ENCODE measurements at places on chromosomes 3 and 15.

GRCh38 chr3:185995352-185995751 lies 57.5 kb upstream of the TRA2B start:
- no peak for DNase-seq

DNA sequence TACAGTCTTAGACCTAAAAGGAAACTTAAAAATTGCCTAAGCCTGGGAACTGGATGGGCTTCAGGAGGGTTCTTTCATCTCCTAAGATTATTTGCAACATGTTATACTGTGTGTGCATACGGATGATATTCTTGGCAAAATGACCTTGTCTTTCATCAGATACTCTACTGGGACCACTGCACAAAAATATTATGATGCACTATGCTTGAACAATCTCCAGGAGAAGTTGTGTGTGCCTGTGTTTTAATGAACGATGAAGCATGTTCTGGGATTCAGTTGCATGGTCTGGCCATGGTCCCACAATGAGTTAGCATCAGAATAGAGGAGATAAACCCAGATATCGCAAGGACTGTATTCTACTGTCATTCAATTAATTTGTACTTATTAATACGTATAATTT lies 68.7 kb downstream of the GAP43 start:
- DNase-seq: no peak

GRCh38 chr3:13265507-13265906 lies 154.6 kb downstream of the NUP210 start:
- DNase-seq: no peak

DNA sequence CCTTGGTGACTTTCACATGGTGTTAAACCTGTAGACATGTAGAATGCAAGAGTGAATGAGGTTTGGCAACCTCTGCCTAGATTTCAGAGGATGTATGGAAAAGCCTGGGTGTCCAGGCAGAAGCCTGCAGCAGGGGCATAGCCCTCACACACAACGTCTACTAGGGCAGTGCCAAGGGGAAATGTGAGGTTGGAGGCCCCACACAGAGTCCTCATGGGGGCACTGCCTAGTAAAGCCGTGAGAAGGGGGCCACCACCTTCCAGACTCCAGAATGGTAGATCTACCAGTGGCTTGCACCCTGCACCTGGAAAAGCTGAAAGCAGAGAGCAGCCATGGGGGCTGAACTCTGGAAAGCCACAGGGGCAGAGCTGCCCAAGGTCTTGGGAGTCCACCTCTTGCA lies 241.2 kb downstream of the KLF13 start:
- DNase-seq: no peak

DNA sequence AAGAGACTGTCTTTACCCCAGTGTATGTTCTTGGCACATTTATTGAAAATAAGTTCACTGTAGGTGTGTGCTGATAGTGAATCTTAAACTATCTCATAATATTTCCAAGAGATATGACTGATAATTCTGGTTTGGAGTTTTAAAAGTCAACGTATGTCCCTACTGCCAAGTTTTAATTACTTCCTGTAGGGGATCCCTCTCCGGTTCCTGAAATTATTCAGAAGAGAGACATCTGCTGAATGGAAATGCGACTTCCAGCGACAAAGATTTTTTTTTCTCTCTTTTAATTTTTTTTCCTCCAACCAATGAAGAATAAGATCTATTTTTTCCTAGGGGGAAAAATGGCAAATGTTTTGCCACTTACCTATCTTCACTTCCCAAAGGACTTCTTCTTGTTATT lies 498.9 kb upstream of the TGFBR2 start:
- DNase-seq: no peak

- no peak for DNase-seq
These were observed 7.5 kb downstream of the CCNL1 start for GRCh38 chr3:157152438-157152837.

GRCh38 chr3:190360228-190360627 lies 27.7 kb upstream of the CLDN16 start:
- no peak for DNase-seq

GRCh38 chr15:68972201-68973065 lies 42.1 kb upstream of the NOX5 start:
- DNase-seq: no peak

DNA sequence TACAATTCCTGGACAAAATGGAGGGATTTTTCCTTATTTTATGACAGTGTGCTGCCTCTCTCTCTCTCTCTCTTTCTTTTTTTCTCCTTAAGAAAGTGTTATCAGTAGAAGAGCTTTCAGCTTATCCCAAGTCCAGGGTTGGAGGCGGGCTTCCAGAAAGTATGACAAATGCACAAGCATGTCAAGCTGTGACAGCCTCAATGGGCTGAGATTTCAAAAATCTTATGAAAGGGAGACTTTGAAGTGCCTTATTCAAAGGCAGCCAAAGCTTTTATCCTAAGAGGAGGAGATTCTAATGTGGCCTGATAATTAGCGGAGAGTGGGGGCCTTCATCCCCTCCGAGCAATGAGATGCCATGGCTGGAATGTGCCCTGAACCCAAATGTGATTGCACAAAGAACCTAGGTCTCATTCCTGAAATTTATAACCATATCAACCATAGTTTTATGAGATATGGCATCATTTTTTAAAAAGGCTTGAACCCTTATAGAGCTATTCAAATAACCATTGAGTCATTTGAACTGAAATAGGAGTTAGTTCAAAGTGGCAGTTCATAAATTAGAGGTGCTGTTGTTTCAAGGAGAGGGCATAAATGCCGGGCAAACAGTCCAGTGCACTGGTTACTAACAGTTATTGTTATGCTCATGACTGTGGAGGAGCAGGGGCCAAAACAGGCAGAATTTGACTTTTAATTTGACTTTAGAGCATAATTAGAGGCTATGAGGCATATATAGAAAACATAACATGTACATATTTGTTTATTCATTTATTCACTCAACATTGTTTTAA lies 261.6 kb upstream of the THRB start:
- DNase-seq: no peak

DNA sequence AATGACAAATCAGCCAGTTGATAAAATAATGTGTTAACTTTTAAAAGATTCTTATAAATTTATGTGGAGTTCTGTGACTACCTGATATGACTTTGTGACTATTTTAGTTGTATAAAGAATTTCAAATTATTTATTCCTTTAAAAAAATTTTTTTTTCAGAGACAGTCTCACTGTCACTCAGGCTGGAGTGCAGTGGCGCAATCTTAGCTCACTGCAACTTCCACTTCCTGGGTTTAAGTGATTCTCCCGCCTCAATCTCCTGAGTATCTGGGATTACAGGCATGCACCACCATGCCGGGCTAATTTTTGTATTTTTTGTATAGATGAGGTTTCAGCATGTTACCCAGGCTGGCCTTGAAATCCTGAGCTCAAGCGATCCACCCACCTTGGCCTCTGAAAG lies 48.5 kb downstream of the MBNL1 start:
- DNase-seq: no peak

DNA sequence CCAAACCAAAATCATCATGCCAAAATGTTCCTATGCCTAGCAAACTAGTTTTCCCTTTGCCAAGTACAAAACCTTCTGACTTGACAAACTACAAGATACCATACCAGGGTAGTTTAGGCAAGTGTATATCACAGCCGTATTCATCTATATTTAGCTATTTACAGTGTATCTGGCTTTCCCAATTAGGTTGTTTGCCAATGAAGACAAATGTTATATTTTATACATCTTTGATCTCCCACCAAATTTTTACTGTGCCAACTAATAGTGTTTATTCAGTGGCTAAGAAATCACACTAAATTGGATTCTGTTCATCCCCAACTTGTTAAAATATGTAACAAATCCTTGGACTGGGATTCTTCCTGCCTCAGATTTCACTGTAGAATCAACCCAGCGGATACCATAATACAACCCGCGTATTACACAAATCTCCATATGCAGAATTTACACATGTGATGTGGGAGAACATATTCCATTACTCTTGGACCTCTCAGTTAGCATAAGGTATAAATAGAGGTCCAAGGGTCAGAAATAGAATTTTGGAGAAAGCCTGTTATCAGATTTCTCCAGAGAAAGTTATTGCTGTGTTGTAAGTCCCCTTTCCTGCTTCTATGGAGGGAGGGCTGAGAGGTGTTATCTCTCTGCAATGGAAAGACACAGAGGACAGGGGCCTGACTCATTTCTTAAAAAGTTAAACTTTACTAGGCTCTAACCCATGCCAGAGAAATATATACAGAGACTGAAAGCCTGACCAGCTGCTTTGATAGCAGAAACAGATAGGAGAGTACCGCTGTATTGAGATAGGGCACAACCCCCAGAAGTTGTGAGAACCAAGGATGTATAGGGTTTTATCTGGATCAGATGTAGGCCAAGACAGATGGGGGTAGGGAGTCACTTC lies 467.0 kb downstream of the FGF12 start:
- DNase-seq: no peak

- no peak for DNase-seq
These were observed 21.5 kb upstream of the MTHFS start for GRCh38 chr15:79918278-79918677.

Data from activated CD4-positive, CD25-positive, alpha-beta regulatory T cell treated with anti-CD3 and anti-CD28 coated beads, Interleukin-2, amount 50 U/mL, for 72 hours (primary cell).